Occipital lobe (tissue), 3 donors: ENCODE measurements at places on chromosomes 4 and X. TPM values are rescaled to one million over a fixed set of nuclear protein-coding genes. Genes with fewer than 3 reads are reported as not detected.

UGT2B11 gene
- total RNA-seq, result not detected

TMEM192 gene
- 8.6 TPM for total RNA-seq

DNA sequence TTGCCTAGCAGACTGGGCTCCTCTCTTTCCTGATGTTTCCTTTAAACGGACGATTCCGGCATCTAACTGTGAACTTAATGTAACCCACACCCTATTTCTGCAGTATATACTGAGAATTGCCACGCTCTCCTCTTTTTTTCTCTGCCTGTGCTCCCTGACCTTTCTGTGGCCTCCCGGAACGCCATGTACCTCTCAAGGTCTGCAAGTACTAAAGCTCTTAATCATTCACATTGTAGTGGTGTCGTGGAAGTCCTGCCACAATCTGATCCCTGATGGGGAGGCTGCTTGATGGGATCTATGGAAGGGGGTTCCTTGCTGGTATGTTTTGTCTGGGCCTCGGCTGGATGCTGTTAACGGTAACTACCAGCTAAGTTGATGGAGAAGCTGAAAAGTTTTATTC, 302.9 kb upstream of the EPHA5 start:
- DNase-seq, result no peak

DNA sequence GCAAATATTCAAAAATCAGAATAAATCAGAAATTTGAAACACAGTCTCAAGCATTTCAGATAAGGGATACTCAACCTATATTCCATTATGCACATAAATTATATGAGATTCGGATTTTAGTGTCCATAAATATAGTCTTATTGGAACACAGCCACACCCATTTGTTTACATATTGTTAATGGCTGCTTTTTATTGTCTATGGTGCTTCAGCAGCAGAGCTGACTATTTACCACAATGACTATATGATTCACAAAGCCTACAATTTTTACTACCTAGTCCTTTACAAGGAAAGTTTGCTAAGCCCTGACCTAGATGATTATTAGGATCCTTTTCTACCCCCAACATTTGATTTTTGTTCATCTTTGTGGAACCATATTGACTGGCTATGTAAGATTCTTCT, 63.9 kb downstream of the IL1RAPL1 start:
- no peak for DNase-seq

DNA sequence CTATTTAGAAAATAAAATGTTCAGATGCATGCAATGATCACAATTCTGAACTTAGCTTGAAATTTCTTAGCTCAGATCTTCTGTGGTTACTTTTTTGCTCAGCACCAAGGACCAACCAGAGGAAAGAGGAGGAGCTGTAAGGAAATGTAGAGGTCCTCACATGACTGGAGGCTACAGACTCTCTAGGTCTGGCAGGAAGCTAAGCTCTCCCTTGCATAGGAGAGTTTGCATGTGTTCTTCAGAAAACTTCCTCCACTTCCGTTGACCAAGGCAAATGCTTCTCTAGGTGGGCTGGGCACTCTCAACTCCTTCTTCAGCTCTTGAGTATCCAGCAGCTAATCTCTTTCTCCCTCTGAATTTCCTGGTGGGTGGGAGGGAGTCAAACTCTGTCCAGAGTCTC, 119.6 kb downstream of the BTC start:
- no peak for DNase-seq

TAF7L gene
- 0.16 TPM for total RNA-seq

GRCh38 chr4:94588896-94589693, 137.4 kb downstream of the PDLIM5 start:
- no peak for DNase-seq

DNA sequence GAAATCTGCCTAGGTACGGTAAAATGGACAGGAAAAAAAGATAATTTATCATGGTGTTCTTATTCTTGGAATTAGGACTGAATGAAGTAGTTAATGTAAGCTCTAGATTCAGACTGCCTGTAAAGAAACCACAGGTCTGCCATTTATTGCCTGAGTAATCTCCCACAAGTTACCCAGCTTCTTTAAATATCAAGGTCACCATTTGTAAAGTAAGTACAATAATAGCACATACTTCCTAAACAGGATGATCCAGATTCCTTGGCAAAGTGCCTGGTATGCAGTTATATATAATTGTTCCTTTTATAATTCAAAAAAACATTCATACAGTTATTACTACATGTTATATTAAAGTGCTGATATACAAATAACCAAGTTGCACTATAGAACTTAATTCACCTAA, 368.6 kb downstream of the HNRNPD start:
- DNase-seq, result no peak

GRCh38 chrX:130994671-130995070, 63.5 kb upstream of the ARHGAP36 start:
- DNase-seq, result no peak

DNA sequence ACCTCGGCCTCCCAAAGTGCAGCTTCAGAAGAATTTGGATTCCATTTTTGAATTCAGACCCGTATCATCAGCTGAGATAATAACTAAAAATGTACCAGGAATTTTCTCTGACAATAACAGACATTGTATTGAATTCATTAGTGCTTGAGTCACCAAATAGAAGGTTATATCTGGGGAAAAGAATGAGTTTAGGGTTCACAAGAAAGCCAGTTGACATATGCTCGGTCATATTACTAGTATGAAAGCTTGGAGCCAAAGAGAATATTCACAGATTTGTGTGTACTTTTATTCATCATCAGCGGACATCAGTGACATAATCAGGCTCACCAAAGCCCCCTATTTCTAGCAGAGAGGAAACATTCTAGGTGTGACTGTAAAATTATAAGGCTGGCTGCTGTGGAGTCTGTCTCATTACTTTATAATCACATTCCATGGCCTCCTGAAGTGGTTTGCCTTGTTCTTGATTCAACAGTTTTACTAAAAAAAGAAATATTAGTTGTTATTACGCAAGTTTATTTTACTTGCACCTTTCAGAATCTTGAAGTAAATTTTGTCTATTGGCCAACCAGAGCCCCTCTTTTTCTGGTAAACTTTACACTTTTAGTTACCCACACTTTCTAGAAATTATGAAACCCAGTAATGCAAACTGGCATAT, 14.6 kb upstream of the DCTD start:
- DNase-seq, result no peak

SMIM10 gene
- 0.78 TPM for total RNA-seq

DNA sequence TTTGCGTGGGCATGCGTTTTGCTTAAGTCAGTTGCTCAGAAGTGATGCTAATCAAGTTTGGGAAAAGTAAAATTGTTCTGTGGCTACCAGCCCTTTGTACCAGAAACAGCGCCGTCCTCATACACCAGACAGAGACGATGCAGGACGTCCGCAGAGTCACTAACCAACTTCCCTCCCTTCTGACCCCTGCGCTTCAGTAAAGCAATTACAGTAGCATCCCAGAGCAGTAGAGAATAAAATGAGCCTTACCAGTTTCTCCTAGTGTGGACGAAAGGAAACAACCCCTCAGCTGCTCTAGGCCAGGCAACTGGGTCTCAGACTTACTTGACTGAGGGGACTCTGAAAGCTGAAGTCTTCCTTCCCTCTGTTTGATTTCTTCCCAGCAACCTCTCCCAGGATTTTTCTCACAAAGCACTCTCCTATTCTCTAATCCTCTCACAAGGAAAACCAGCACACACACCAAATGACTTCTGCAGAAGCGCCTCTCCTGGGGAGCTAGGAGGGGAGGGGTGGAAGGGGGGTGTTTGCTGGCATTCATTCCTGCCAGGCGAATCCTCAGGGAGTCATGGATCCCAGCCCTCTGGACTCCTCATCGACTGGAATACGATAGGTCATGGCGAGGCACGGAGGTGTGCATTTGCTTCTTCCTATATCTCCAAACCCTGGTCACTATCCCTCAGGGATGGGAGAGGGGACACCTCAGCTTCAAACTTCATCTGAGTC, 56.0 kb upstream of the MID1 start:
- DNase-seq, result no peak

DNA sequence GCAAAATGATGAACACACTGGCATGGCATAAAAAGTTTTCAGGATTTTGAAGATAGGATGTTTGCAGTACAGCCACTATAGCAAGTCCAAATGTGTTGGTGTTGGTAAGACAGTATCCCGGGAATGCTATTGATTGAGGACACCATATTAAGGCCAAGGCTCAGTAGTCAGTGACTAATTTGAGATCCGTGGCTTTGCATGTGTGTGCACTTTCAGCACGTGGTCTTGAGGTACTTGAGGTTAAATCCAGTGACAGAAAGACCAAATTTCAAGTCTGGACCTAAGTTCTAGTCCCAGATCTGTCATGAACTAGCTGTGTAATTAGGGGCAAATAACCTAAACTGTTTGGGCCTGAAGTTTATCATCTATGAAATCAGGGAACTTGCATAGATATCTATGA, 76.5 kb upstream of the ETNPPL start:
- no peak for DNase-seq

GRCh38 chrX:119492463-119492862, 24.2 kb downstream of the SLC25A5 start:
- no peak for DNase-seq
